NCI-H1417 treated with DMSO at 0.1 percent for 48 hours (cell line): ENCODE measurements at places on chromosomes 7 and 10.

DNA sequence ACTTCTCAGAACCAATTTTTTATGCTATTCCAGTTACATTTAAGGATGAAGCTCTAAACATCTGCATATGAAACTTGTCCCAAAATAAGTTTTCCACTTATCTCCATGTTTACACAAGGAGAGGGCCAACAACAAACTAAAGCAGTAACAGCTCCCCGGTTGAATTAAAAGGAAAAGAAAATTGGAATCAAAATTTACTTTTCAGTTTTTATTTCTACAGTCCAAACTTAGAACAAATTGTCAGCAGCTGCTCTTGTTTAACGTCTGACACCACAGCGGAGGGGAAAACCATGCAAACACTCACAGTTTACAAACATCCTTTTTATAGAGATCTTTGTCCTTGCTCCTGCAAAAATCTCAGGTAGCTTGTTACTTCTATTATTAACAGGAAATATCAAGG, 101.3 kb downstream of the COL28A1 start:
- DNase-seq: no peak

DNA sequence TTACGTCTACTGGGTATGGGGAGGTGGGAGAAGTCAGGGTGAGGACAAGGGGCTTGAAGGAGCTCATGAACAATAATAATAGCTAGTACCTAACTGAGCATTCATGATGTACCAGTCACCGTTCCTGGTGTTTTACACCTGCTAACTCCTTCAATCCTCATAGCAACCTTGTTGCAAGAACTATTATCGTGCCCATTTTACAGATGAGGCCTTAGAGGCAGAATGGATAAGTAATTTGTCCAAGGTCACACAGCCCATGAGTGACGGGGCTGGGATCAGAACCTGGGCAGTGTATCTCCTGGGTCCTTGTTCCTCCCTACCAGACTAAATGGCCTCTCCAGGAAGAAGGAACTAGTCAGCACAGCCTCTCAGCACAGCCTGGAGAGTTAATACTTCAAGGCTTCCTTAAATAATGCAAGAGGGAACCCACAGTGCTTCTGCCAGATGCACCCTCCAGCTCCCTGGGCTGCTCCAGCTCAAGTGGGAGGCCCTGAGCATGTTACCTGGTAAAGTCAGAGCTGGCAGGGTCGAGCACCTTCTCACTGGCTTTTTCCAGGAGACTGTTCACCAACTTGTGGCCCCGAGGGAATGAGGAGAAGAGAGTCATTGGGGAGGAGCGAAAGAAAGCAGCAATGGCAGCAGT, 28.8 kb downstream of the RRP12 start:
- DNase-seq: no peak

DNA sequence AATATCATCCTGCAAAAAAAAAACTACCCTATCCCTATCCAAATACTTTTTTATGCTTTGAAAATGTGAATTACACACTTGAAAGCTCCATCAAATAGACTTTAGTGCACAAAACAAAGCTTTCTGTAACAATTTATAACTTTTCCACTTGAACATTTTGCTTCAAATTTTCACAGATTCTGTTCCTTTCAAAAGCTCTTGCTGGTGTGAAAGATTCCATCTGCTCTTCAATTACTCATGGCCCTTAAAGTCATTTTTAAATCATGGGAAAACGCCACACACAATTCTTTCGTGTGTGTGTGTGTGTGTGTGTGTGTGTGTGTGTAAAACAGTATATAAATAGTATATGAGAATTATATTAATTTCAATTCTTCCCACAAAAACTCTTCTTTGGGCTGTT, 167.5 kb downstream of the PRPF18 start:
- DNase-seq: no peak

DNA sequence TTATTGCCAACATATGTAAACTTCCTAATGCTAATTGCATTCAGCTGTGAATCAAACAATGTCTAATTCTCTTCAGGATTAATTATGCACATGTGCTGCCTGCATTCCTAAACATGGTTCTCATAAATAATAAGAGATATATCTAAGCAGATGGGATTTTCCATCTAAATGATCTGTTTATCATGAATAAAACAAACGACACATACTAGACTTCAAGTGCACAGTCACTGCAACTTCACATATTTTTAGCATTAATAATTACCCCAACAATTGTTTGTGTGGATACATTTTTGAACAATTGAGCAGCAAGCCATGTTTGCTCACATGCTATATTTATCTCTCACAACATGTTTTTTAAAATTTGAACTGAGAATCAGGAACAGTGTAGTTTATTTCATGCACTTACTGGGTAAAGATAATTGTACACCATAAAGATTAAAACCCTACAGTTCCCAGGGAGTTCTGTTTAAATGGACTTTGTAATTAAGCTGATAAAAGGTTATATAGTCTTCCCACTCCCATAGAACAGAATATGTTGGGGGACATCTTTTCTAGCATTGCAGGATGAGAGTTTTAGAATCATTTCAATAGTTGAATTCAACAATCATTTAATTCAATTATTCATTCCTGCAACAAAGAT, 378.5 kb downstream of the MDFIC start:
- DNase-seq: no peak

- DNase-seq: no peak
Measured at GRCh38 chr7:121069346-121070100, 81.0 kb downstream of the CPED1 start.

GRCh38 chr10:29914986-29915785, 144.2 kb downstream of the JCAD start:
- no peak for DNase-seq

DNA sequence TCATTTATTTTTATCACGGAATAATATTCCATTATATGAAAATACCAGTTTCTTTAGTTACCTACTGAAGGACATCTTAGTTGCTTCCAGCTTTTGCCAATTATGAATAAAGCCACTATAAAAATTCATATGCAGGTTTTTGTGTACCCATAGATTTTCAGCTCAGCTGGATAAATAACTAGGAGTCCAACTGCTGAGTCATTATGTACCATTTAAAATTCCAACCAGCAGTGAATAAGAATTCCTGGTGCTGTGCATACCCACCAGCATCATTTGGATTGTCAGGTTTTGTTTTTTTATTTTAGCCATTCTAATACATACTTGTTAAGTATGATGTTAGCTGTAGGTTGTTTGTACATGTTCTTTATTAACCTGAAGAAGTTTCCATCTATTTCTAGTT, 14.5 kb downstream of the FAM24B start:
- no peak for DNase-seq

DNA sequence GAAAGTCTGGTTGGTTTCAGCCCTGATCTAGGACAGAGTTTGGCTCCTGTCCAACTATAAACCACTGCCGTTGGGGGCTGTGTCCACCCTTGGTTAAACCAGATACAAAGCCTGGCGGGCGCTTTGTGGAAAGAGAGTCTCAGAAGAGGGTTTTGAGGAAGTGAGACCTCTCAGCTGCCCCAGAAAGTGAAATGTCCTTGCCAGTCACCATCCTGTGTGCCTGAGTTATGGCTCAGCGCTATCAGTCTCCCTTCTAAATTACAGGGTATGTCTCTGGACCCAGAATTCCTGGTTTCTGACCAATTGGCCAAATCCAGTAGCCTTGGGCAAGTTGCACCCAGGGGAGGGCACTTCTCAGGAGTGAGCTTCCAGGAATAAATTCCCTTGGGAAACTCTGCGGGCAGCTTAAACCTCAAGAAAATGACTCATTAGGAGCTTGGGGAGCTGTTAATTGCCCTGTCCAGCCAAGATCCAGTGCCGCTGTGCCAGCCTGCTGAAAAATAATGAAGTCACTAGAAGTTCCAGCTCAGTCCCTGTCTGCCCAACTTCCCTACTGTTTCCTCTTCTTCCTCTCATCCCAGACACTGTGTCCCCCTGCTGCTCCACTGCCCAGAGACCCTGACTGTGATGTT, 66.7 kb upstream of the PDZD8 start:
- DNase-seq: no peak

GRCh38 chr10:72056113-72056512, 32.2 kb downstream of the SPOCK2 start:
- DNase-seq: no peak

GRCh38 chr10:22217842-22218241, at the start of gene EBLN1:
EBLN1 (minus strand) TSS chr10:22218015; CDS start chr10:22209983, 8,032 bp downstream.
- DNase-seq: no peak

- DNase-seq: no peak
Measured at GRCh38 chr7:148695953-148696352, 2.8 kb upstream of the CUL1 start.

DNA sequence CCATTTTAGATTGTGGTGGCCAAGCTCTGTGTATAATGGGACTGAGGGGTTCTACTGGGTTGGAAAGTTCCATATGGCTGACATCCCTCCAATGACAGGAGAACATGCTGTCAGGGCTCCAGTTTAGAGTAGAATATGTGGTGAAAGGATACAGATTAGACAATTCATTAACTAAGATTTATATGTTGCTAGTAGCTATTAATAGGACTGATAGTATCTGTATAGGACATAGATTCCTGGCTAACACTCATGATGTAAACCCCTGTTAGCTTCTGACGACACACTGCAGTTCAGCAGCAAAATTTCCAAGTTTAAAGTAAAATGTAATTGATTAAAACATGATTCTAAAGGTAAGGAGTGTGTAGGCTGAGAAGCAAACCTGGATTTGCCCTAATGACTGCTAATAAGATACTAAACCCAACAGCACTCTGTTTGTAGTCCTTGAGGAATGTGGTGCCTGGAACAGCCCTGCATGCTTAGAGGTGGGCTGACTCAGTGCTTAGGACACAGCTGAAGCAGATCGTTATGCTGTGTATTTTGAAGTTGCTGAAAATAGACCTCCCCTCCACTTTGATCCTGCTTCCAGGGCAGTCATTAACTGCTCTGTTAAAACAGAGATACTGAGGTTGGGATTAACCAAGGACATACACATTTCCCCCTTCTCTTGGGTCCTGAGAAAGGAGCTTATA, 1129.6 kb downstream of the SORCS3 start:
- DNase-seq: no peak

DNA sequence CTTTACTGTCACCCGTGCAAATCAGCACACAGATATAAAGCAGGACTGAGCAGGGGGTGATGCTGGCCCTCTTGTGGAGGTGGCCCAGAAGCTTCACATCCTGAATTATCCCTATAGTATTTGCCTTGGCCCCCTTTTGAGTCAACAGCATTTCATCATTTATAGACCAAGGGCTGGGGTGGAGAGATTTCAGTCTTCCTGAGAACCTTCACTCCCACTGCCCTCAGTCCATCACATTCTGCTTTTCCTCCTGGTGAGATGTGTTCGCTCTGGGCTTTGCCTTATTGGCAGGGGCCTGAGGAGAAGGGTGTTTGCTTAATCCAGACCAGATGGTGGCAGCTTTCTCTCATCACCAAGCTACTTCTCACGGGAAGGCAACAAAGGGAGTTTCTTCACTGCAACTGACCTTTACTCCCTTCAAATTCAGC, 47.7 kb downstream of the NOC3L start:
- DNase-seq: no peak

DNA sequence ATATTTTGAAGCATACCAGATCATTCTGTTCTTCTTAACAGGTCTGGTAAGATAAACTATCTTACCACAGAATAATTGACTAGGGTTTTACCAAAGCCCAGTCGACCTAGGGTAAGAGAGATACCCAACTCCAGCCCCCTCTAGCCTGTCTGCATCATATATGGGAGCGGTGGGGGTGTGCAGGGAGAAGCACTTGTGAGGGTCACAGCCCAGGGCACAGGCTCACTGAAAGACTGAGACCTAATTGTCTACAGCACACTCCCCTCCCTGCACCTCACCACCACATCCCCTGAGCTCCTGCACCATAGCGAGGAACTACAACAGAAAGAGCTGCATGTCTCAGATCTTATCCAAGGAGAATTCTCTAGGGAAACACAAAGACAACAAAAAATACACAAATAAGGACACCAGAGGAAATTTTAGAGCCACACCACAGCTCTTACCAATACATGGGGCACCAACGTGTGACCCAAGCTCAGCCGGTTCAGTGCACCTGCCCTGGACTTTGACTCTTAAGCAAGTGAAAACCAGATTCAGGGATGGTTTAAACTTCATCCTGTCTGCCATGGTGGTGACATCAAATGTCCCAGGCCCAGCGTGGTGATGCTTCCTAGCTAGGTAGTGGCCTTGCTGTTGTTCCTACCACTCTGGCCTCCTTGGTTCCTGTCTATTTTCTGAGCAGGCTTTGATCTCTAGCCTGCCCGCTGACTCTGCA, 150.8 kb downstream of the HERPUD2 start:
- DNase-seq: no peak

GRCh38 chr10:36087006-36088005, 445.2 kb upstream of the FZD8 start:
- no peak for DNase-seq

DNA sequence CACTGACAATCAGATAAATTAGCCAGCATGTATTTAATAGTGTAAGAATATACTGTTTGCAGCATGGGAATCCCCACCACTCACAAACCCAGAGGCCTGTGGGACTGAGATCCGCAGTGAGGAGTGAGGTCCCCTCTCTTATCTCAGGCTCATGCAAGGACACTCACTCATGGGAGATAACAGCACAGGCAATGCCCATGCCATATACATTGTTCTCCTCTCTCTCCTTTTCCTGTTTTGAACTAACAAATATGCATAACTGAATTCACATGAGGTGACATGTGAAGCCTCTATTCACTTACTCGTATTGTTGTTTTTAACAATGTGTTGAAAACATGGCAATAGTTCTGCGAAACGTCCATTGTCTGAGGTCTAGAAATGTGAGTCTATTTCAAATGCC, 230.5 kb downstream of the ARHGAP21 start:
- no peak for DNase-seq

DNA sequence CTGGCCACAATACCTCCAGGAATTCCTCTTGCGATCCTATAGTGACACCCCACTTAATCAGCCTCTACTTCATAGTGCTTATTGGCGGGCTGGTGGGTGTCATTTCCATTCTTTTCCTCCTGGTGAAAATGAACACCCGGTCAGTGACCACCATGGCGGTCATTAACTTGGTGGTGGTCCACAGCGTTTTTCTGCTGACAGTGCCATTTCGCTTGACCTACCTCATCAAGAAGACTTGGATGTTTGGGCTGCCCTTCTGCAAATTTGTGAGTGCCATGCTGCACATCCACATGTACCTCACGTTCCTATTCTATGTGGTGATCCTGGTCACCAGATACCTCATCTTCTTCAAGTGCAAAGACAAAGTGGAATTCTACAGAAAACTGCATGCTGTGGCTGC, 56.8 kb downstream of the GPR141 start:
- no peak for DNase-seq

DNA sequence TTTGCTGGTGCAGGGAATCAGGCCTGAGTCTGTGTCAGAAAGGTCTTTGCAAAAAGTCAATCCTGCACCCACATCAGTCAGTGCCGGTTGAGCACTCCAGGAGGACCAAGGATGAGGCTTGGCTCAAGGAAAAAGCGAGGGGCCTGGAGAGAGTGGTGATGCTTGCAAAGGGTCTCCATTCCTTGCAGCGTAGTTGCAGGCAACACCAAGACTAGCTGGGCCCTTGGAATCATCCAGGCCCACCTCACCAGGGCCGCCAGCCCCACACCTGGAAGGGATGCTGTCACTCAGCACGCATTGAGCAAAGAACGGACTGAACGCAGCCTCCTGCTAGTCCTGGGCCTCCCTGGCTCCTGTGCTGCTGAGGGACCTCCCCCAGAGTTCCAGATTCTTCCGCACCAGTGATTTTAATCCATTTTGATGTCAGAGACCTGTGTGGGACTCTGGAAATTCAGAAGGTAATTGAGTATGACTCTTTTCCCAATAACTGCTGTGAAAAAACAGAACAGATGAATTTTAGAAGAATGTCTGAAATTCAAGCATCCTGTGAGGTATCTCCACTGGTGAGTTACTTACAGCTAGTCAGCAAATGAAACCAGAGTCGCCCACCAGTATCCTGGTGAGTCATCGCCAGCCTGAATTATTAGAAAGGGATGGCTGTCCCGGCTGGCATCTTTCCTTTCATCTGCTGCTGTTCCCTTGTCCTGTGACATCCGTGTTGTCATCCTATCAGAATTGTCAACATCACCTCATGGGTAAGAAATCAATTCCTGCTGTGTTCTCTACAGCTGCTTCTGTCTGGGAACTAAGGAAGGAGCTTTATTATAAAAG, 150.8 kb upstream of the NPS start:
- DNase-seq: no peak
